ENCODE measurements at places on chromosomes 5 and 9.
A peak's percentile ranks its signal among the peaks of the same experiment; 100 is the strongest.

- DNase-seq: no peak
These were observed 7.4 kb downstream of the MEF2C start for GRCh38 chr5:88875341-88876234.

GRCh38 chr9:68851657-68852056, 146.6 kb downstream of the PIP5K1B start:
- no peak for DNase-seq

GRCh38 chr9:72980600-72981265, 27.9 kb upstream of the ALDH1A1 start:
- DNase-seq: no peak

DNA sequence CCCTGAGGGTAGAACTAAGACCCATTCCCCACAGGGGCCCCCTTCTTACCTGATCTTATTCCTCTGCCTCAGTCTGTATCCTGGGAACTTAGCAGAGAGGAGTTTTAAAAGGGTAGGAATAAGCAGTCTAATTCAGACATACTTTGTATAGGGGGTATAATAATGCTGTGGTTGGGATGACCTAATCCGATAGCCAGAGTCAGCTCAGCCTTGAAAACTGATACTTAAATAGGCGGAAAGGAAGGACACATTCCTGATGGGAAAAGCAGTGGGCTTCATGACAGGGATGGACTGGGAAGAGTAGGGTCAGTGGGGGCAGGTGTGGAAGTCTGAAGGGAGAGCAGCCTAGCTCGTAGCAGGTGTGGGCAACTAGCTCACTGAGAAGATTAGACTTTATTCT, 52.2 kb upstream of the TESK1 start:
- no peak for DNase-seq

GRCh38 chr9:127612939-127613582, 984 bp downstream of the STXBP1 start:
- peak; percentile 55 for DNase-seq

- DNase-seq: no peak
These were observed 54.5 kb downstream of the CAST start for GRCh38 chr5:96716716-96717115.

DNA sequence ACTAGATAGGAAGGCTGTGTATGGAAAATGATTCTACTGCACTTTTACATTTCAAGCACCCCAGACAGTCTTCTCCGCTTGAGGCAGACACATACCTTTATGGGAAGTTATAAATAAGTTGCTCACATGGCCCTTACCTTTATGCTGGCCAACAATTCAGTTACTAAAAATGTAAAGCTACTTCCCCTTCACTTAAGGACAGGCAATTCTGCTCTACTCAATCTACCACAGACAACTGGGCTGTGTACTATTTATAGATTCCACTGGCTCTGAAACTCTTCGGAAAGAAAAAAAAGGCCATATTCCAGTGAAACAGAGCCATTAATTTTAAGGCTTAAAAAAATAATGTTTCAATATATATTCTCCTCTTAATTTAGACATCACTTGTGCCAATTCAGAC, 59.4 kb downstream of the ELAVL2 start:
- DNase-seq: no peak

DNA sequence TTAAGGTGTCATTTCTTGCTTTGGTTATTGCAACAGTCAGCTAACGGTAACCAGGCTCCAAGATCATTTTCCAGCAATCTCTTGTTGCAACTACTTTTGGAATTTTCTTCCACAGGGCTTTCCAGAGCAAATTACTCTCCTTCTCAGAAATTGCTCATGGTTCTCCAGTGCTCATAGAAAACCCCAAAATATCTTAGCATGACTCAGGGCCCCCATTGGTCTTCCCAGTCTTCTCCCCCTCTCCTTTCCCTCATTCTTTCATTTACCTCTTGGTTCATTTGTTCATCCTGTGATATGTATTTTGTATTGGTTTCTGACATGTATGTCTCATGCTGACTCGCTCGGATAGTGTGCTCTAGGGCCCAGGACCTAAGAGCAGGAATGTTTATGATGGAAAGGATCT, 35.6 kb downstream of the WWC1 start:
- no peak for DNase-seq

GRCh38 chr9:27183131-27183530, 74.1 kb downstream of the TEK start:
- no peak for DNase-seq

DNA sequence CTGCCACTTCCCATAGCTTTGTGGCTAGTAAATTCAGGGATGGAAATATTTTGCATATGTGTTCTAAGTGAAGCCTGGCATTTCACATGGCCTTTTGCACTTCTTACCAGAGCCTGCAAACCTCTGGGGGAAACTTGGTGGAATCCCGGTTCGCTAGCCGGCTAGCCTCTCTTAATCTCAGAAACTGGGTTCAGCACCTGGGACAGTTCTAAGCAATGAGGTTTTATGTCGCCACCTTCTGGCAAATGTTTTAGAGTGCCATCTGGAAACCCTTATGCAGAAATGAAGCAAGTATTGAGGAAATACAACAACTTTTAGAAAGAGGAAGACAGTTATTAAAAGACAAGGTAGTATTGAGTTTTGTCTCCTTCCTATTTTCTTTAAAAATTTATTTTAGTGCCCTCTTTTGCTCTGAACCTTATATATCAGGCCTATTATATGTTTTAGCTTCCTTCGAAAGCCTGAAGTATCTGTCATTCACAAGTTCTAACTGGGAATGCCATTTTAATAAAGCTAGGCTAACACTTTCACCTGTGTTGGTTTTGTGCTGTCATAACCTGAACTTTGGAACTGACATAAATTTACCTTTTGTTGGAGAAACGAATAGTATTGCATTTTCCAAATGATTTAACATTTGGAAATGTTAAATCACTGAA, 963 bp upstream of the HTR1A start:
- DNase-seq: peak; percentile 60

DNA sequence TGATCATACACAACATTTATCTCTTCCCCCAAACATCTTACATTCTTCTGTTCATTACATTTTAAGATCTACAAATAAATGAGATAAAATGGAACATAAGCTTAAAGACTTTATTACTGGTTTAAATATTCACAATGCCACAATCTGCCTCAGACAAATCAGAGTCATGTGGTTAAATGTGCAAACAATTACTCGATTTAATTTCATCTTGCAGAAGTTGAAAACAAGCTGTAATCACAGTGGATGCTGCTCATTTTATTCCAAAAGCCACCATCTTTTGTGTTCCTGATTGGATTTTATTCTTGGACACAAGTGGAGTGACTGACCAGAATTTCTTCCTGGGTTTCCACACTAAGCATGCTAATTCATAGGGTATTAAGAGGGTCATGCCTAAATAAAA, 33.2 kb downstream of the SPOCK1 start:
- no peak for DNase-seq
